ENCODE measurements at places on chromosomes 12 and 14.

GRCh38 chr14:56322531-56322930, 204.3 kb downstream of the PELI2 start:
- H3K4me1 ChIP-seq, result no peaks in the 10 kb centered on the region
- H3K36me3 ChIP-seq, result no peaks in the 10 kb centered on the region
- no peak overlapping the region for H3K27ac ChIP-seq
- no peaks in the 10 kb centered on the region for H3K27me3 ChIP-seq

DNA sequence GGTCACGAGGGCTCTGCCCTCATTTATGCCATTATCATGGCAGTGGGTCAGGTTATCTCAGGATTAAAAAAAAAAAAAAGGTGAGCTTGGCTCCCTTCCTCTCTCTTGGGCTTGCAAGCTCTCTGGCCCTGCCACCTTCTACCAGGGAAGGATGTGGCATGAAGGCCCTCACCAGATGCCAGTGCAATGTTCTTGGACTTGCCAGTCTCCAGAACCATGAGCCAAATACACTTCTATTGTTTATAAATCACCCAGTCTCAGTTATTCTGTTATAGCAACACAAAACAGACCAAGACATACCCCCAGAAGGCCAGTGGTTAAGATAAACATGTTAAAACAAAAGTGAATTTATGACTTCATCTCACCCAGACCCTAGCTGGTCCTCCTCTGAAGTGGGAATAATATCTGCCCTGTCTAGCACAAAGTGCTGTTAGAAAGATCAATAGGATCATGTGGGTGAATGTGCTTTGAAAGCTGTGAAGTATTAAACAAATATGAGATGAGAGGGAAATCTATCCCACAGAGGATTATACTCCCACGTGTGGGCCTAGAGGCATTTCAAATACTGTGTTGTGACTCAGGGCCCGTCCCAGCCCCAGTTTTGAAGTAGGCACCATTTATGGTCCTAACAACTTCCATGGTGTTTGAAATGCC, 88.6 kb downstream of the NINJ2 start:
- no peaks in the 10 kb centered on the region for H3K36me3 ChIP-seq
- H3K4me1 ChIP-seq, result no peaks in the 10 kb centered on the region
- no peak for DNase-seq
- no peak overlapping the region for H3K27ac ChIP-seq

DNA sequence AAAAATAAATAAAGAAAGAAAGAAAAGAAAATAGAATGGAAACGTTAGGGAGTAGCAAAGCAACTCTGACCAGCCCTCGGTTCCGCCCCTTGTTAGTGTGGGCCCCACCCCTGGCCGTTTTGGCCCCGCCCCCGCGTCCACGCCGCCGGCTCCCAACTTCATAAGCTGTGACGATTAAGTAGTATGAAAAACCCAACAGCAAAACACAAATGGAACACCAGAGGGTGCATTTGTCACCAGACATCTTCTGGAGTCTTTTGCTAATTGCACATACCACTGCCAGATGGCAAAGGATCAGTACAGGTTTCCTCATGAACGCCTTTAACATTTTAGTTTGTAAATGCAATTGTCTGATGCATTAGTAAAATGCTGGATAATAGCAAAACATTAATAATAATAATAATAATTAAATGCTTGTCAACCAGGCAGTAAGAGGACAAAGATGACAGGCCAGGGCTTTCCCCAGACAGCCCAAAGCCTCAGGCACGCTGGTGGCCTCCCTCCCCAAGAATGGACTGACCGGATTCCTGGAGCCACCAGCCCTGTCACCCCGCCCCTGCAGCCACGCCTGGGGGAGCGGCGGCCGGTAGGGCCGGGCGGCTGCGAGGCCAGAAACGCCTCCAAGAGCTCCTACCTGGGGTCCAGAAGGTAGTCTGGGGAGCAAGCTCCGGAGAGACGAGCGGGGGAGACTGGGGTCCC, 23.6 kb downstream of the HSP90AA1 start:
- H3K4me1 ChIP-seq, result no peaks in the 10 kb centered on the region
- DNase-seq, result peak; percentile 85
- H3K27ac ChIP-seq, result no peak overlapping the region
- H3K4me3 ChIP-seq, result no peak overlapping the region
- H3K36me3 ChIP-seq, result no peaks in the 10 kb centered on the region

- no peak for DNase-seq
- H3K27ac ChIP-seq, result no peak overlapping the region
- H3K4me3 ChIP-seq, result no peak overlapping the region
- no peaks in the 10 kb centered on the region for H3K36me3 ChIP-seq
Observed at GRCh38 chr12:2384533-2385351, 332.0 kb downstream of the CACNA1C start.

DNA sequence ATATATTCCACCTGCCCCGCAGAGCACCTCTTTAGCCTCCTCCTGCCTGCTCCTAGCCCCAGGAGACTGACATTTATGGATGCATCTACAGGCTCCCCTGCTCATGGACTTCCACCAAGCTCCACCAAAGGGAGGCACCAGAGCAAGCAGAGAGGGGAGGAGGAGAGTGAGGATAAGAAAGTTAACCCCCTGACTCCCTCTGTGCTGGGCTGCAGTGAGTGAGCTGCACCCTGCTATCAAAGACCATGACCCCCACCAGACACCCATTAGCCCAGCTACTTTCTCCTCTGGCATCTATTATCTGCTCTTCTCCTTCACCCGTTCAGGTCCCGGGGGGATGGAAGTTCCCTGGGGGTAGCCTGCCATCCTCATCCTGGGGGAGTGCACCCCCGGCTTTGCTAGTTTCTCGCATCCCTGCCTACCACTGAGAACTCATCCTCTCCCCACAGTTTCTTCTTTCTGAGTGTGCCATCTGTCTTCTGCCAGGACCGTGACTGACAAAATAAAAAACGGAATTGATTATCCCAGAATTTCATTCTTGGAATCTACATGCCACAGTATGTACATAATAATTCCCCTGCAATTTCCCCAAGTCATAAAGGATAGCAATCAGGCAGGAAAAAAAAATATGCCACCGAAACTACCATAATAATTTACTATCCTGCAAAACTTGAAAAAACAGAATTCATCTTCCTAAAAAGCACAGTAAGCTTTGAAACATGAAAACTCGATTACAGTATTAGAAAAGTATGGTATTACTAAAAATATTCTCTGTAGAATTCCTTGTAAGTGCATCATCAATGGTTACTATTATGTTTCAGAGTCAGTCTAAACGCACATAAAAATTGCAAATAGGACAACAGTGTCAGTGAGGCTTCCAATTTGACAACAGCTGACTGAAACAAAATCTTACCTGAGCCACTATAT, 45.2 kb downstream of the FOXN3 start:
- no peaks in the 10 kb centered on the region for H3K4me1 ChIP-seq
- H3K27ac ChIP-seq, result no peak overlapping the region
- H3K36me3 ChIP-seq, result no peaks in the 10 kb centered on the region
- no peaks in the 10 kb centered on the region for H3K27me3 ChIP-seq

GRCh38 chr12:51012570-51013236, 13.5 kb downstream of the SLC11A2 start:
- H3K4me3 ChIP-seq, result no peak overlapping the region
- H3K27me3 ChIP-seq, result no peaks in the 10 kb centered on the region
- no peaks in the 10 kb centered on the region for H3K36me3 ChIP-seq
- DNase-seq, result no peak
- H3K4me1 ChIP-seq, result no peaks in the 10 kb centered on the region

GRCh38 chr14:102352213-102352612, 10.5 kb downstream of the CINP start:
- no peak overlapping the region for H3K27ac ChIP-seq
- H3K27me3 ChIP-seq, result no peaks in the 10 kb centered on the region
- no peak for DNase-seq
- H3K36me3 ChIP-seq, result peaks cover 2% of the 10 kb centered on the region
- no peak overlapping the region for H3K4me3 ChIP-seq

DNA sequence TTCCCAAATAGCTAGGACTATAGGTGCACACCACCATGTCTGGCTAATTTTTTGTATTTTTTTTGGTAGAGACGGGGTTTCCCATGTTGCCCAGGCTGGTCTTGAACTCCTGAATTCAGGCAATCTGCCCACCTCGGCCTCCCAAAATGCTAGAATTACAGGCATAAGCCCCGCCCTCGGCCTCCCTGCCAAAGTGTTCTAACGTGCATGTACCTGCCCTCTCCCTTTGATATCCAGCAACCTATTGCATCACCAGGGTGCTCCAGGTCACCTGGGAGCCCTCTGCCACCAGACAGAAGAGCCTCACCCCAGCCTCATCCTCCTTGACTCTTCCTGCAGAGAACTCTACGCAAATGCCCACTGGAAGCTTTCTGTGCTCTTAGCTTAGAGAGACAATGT, 2.2 kb upstream of the EML1 start:
- H3K4me1 ChIP-seq, result no peaks in the 10 kb centered on the region
- no peaks in the 10 kb centered on the region for H3K36me3 ChIP-seq
- no peak overlapping the region for H3K27ac ChIP-seq
- DNase-seq, result no peak
- no peaks in the 10 kb centered on the region for H3K27me3 ChIP-seq

DNA sequence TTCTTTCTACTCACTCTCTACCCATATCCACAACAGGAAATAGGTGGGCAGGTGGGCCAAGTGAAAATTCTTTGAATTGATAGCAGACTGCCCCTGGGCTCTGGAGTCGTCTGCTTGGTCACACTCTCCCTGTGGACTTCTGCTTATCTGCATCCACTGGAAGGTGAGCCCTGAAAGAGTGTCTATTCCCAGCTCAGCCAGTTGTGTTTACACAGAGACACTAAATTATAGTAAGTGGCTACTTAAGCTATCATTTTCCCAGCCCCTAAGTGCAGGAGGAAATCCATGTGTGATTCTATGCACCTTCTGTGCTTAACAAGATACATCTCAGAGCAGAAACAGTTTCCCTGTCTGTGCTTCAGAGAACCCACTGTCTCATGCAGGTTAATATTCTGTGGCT, 338.4 kb downstream of the FUT8 start:
- no peaks in the 10 kb centered on the region for H3K27me3 ChIP-seq
- no peak overlapping the region for H3K4me3 ChIP-seq
- no peak for DNase-seq
- no peak overlapping the region for H3K27ac ChIP-seq

- no peak for DNase-seq
- H3K4me1 ChIP-seq, result no peaks in the 10 kb centered on the region
- H3K27me3 ChIP-seq, result no peaks in the 10 kb centered on the region
- H3K27ac ChIP-seq, result no peak overlapping the region
- no peaks in the 10 kb centered on the region for H3K36me3 ChIP-seq
- no peak overlapping the region for H3K4me3 ChIP-seq
Observed at GRCh38 chr12:59699421-59700152, 103.8 kb downstream of the SLC16A7 start.

DNA sequence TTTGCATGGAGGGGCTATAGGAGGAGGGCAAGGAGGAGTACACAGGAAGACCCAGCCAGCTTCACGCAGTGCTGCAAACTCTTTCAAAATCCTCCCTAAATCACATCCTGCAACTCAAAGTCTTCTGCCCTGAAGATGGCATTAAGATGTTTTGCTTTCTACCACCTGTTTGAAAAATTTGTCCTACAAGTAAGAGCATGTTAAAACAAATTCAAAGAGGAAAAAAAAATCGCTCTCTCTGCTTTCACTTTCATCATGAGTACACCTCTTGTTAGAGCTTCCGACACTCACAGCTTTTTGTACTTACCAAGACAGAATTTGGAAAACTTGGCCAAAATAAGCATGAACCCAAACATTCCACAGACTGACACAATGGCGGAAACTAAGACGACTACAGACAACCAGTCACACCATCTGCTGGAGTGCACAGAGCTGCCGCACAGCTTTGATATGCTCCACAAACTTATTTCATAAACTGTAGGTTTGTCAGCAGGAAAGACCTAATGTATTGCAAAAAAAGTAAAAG, 21.3 kb downstream of the GCH1 start:
- no peaks in the 10 kb centered on the region for H3K4me1 ChIP-seq
- H3K27ac ChIP-seq, result no peak overlapping the region
- H3K27me3 ChIP-seq, result no peaks in the 10 kb centered on the region
- DNase-seq, result no peak

GRCh38 chr12:132174015-132174838, 30.0 kb downstream of the NOC4L start:
- no peaks in the 10 kb centered on the region for H3K4me1 ChIP-seq
- H3K36me3 ChIP-seq, result no peaks in the 10 kb centered on the region
- H3K27ac ChIP-seq, result no peak overlapping the region
- no peaks in the 10 kb centered on the region for H3K27me3 ChIP-seq
- no peak for DNase-seq
